ENCODE measurements at places on chromosomes 16 and 17. TPM values are rescaled to one million over a fixed set of nuclear protein-coding genes. Genes with fewer than 3 reads are reported as not detected.

DNA sequence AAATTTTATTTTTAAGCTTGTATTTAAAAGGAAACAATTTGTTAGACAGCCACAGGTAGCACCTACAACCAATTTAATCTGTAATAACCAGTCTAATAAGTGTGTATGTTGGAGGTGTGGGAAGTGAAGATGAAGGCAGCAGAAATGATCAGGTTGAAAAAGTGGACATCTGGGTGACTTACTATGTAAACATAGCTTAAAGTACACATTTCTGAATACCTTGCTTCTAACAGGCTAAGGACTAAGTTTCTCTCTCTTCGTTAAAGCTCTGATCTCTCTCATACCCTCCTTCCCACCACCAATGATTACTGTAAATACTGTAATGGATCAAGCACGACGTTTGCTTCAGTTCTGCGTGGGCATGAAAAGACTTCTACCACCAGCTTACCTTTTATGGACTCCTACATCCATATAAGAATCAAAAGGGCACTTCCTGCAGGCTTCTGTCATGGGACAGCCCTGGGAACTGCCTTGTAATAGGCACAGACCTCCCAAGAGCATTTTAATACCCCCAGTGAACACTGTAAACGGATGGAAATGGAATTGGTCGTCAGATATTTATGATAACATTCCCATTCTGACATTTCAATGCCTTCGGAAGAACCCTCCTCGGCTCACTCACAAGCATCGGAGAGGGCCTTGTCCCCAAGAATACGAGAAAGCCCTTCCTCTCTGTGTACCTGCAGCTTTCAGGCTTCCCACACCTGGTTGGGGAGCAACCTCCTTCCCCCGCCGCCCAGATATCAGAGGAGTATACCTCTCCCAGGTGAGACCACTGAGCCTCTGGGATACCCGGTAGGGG is 700 bp downstream of the CCDC43 start:
- no peak for DNase-seq
- H3K4me3 ChIP-seq, result peak overlapping the region; percentile 79
- H3K27me3 ChIP-seq, result no peaks in the 10 kb centered on the region
- H3K36me3 ChIP-seq, result no peaks in the 10 kb centered on the region

ABAT gene
- 9.8 TPM for total RNA-seq

GRCh38 chr17:69098625-69099024 is 37.9 kb upstream of the ABCA9 start:
- no peak overlapping the region for H3K27ac ChIP-seq
- H3K36me3 ChIP-seq, result no peaks in the 10 kb centered on the region
- no peaks in the 10 kb centered on the region for H3K4me1 ChIP-seq
- DNase-seq, result no peak
- H3K4me3 ChIP-seq, result no peak overlapping the region
- H3K27me3 ChIP-seq, result no peaks in the 10 kb centered on the region

- no peak for DNase-seq
- H3K4me1 ChIP-seq, result no peaks in the 10 kb centered on the region
- H3K36me3 ChIP-seq, result no peaks in the 10 kb centered on the region
- no peak overlapping the region for H3K27ac ChIP-seq
These were observed 58.5 kb downstream of the ADAMTS18 start for GRCh38 chr16:77376358-77376757.

C16orf54 gene
- total RNA-seq, result 2.8 TPM

- peak; percentile 67 for DNase-seq
- H3K4me3 ChIP-seq, result peak overlapping the region; percentile 86
- peaks cover 5% of the 10 kb centered on the region for H3K4me1 ChIP-seq
- no peaks in the 10 kb centered on the region for H3K36me3 ChIP-seq
- H3K27me3 ChIP-seq, result no peaks in the 10 kb centered on the region
These were observed 417 bp downstream of the C16orf46 start for GRCh38 chr16:81076566-81077075.

GRCh38 chr16:67758006-67758405 is 38.9 kb upstream of the GFOD2 start:
- H3K27me3 ChIP-seq, result no peaks in the 10 kb centered on the region
- no peaks in the 10 kb centered on the region for H3K36me3 ChIP-seq
- no peak overlapping the region for H3K27ac ChIP-seq
- DNase-seq, result no peak
- H3K4me3 ChIP-seq, result no peak overlapping the region

DNA sequence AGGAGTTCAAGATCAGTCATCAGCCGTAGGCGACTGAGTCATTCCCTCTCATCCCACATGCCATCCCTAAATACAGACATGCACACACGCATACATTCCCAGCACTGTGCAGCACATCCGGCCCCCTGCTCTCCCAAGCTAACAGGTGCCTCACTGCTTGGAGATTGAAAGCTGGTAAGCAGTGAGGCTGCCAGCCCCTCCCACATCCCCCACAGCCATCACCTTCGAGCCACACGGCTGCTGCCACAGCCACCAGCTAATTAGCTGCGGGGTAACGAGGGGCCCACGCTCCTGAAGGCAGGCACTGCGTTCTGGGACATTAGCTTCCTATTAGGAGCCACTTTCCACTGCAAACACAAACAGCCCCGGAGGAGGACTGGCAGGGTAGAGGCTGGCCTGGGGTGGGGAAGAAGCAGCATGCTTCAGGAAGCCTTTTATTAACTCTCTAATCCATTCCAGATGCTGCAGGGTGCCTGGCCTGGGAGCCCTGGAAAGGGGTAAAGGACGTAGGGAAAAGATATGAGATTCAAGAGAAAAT is 179.6 kb downstream of the CCT6B start:
- no peaks in the 10 kb centered on the region for H3K36me3 ChIP-seq
- DNase-seq, result no peak
- no peaks in the 10 kb centered on the region for H3K4me1 ChIP-seq
- H3K27ac ChIP-seq, result no peak overlapping the region

NOTUM gene
- not detected for total RNA-seq

DNA sequence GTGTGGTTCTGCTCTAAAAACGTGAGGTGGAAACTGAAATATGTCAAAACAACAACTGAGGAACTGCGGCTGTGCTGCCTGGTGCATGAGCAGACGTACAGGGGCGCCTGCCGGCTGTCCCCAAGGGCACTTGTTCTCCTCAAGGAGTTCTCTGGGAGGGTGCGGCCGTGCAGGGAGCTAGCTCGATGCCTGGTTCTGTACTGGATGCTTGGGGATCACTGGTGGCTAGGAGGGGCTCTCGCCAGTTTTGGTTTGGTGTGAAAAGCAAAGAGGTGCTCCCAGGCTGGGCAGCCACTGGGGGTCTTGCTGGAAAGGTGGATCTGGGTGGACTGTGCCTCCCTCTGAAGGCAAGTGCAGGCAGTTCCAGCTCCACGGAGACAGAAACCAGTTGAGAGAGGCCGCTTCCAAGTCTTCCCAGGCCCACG is 41.9 kb upstream of the ATP2A3 start:
- no peaks in the 10 kb centered on the region for H3K27me3 ChIP-seq
- peaks cover 26% of the 10 kb centered on the region for H3K4me1 ChIP-seq
- H3K4me3 ChIP-seq, result no peak overlapping the region
- no peak overlapping the region for H3K27ac ChIP-seq
- DNase-seq, result no peak
- peaks cover 32% of the 10 kb centered on the region for H3K36me3 ChIP-seq

GRCh38 chr16:84319146-84319760 is 24.6 kb downstream of the WFDC1 start:
- H3K36me3 ChIP-seq, result no peaks in the 10 kb centered on the region
- no peaks in the 10 kb centered on the region for H3K27me3 ChIP-seq
- H3K4me1 ChIP-seq, result no peaks in the 10 kb centered on the region
- no peak for DNase-seq
- no peak overlapping the region for H3K27ac ChIP-seq
- no peak overlapping the region for H3K4me3 ChIP-seq

GRCh38 chr17:35479271-35479670 is 30.7 kb upstream of the SLFN13 start:
- no peak overlapping the region for H3K4me3 ChIP-seq
- H3K36me3 ChIP-seq, result no peaks in the 10 kb centered on the region
- DNase-seq, result no peak
- H3K4me1 ChIP-seq, result no peaks in the 10 kb centered on the region
- no peaks in the 10 kb centered on the region for H3K27me3 ChIP-seq
